ENCODE measurements at places on chromosomes 5 and 9.
A peak's percentile ranks its signal among the peaks of the same experiment; 100 is the strongest.

GRCh38 chr5:139849501-139849900, 53.9 kb downstream of the PSD2 start:
- DNase-seq, result peak; percentile 18

- no peak for DNase-seq
Observed at GRCh38 chr5:118185018-118185417, 803.3 kb downstream of the DTWD2 start.

- peak; percentile 69 for DNase-seq
Observed at GRCh38 chr5:78677777-78678668, 29.5 kb upstream of the LHFPL2 start.

DNA sequence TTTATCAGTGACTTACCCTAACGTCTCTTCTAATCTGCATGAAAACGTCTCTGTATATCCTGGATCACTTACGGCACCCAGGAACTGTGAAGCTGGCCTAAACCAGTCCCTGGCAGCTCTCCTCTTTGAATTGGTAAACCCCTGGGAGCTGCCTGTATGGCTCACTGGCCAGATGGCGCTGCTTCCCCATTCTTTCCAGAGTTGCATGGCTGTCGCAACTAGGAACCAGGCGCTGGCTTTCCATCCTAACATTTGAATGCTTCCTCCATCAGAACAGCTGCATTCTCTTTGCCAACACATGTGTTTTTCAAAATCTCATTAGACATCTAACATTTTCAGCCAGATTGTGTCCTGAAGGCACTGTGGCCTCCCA, 8.0 kb upstream of the PCA3 start:
- peak; percentile 29 for DNase-seq

- no peak for DNase-seq
Observed at GRCh38 chr5:119902593-119902992, 273.2 kb downstream of the FAM170A start.

GRCh38 chr9:115765060-115765459, 388.5 kb upstream of the PAPPA start:
- no peak for DNase-seq

DNA sequence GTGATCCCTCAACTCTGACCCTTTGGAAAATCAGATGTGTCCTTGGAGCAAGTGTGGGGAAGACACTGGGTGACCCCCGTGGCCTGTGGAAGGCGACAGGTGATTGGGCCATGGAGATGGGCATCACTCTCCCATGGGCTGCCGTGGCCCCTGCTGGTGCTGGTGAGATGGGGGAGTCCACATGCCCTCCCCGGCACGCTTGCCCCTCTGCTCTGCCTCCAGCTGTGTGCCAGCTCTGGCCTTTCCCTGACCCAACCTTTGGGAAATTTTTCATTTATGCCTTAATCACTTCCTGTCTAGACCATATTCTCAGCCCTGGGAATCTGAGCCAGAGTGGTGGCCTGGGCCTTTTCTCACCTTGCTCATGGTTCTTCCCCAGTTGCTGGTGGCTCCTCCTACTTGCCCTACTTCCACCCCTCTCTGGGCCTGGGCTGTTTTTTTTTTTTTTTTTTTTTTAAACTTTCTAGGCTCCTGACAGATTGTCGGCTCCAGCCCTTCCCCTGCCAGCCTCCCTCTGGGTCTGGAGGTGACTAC, 56.6 kb downstream of the RGS3 start:
- DNase-seq, result peak; percentile 17

Data from left ventricle myocardium superior (tissue), 1 donor.